ENCODE measurements at places on chromosomes 4 and X.

DNA sequence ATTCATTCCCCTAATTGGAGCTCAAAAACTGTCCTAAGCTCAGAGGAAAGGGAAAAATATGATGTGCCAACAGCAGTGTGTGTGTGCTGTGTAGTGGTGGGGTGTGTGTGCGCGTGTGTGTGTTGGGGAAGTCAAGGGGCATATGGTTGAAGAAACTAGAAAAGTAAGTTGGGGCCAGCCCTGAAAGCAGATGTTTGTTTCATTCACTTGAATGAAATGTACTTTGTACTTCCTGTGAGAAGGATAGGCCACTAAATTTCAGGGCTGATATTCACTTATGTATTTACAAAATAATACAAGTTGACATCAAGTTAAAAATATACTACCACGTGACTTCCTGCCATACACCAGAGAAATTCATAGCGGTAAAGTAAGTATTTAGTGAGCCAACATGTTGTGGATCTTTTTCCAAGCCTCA is 151.3 kb upstream of the JADE1 start:
- DNase-seq = no peak

- DNase-seq = no peak
Measured at GRCh38 chrX:24839331-24839730, 145.6 kb downstream of the POLA1 start.

DNA sequence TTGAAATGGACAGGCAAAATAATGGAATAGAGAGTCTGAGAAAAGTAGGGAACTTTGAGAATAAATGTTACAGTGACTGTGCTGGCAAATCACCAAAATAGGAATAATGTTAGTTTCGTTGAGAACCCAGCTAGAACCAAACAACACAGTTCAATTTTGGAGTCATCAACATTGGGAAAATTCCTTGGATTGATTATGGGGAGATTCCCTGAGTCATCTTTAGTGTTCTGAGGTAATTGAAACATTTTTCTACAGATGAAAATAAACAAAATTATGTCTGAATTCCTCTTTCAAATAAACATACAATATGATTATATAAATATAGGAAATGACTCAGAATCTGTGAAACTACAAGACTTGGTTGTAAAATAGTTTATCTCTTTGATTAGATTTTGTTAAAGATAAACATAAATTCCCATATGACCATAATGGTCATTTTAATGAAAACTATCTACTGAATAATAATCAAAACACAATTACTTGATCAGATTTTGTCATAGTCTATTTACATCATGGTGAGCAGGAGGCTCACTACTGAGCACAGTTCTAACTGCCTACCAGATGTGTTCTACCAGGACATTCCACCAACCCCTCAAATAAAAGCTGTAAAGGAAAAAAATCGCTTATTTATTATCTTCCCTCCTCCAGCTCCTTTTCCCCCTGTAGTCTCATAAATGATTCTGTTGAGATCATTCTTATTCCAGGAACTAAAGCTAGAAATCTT is 51.4 kb upstream of the GABRA2 start:
- DNase-seq = no peak

- no peak for DNase-seq
Measured at GRCh38 chrX:22378296-22378695, 105.6 kb downstream of the CBLL2 start.

DNA sequence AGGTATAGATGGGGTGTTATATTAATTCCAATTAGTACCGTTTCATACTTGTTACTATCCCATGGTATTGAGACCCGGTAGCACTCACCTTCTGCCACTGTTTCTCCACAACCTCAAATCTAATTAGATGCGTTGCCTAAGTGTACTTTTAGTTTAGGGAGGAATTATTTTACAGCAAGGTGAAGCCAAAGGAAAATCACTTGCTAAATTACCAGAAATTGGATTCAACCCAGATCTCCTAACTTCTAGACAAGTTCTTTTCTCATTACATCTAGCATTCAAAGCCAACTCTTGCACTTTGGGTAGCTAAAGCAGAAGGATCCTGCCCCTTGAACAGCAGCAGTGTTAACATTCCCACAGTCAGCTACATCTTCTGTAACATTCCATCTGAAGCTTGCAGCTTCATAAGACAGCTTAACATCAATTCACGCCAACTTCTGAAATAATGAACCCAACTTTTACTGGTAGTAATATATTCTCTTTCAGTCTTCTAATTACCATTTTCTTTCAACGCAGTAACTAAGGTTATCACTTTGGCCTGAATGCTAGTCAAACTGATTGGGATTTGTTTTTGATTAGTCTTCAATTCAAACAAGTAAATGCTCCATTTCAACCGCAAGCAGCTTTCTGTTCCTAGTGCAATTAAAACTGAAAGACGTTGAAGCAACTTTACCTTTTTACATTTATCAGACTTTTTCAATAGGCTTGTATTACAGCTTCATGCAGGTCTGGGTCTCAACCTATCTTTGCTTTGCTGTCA is 934 bp upstream of the SEC31A start:
- no peak for DNase-seq

- DNase-seq = peak; percentile 31
Measured at GRCh38 chr4:51843309-51844152, 578 bp downstream of the DCUN1D4 start.

- DNase-seq = no peak
Measured at GRCh38 chr4:47819178-47819577, 18.7 kb downstream of the CORIN start.

DNA sequence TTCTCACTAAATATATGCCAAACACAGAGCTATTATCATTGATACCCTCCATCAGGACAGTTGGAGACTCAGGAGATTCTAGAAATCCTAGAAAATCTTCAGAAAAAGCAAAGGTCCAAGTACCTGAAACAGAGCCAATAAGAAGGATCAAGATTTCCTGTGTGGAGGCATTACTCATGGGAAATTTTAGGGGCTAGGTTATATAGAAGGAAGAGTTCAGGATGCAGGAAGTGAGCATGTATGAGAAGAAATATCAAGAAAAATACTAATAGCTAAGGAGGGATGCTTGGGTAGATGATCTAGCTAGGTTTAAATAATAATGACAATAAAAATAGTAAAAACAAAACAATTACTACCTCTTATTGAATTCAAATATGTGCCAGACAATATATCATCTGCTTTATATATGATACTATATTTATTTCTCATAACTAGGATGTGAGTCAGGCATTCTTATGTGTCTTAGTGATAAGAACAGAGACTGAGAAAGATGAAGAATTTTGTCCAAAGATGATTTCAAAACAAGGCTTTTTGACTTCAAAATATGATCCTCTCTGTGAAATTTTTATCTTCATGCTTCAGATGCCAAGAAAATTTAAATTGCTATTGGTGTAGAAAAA is 66.4 kb upstream of the HHIP start:
- DNase-seq = no peak

- DNase-seq = no peak
Measured at GRCh38 chr4:113447061-113447460, 314.5 kb downstream of the CAMK2D start.

DNA sequence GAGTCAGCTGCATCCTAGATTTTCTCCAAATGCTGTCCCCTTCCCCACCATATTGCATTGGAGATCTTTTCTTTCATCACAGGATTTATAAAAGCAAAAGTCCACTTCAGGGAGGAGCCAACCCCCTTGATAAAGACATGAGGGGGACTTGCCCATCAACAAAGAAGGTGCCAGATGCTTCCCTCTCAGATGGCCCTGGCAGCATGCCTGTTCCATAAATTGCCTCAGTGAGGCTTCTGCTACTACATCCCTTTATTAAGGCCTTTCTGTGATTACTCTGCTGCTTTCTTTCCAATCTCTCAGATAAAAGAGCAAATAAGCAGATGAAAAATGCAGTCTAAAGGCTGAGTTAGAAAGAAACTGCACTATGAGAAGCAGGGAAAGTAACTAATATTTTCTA is 511.6 kb downstream of the PACRGL start:
- no peak for DNase-seq

DNA sequence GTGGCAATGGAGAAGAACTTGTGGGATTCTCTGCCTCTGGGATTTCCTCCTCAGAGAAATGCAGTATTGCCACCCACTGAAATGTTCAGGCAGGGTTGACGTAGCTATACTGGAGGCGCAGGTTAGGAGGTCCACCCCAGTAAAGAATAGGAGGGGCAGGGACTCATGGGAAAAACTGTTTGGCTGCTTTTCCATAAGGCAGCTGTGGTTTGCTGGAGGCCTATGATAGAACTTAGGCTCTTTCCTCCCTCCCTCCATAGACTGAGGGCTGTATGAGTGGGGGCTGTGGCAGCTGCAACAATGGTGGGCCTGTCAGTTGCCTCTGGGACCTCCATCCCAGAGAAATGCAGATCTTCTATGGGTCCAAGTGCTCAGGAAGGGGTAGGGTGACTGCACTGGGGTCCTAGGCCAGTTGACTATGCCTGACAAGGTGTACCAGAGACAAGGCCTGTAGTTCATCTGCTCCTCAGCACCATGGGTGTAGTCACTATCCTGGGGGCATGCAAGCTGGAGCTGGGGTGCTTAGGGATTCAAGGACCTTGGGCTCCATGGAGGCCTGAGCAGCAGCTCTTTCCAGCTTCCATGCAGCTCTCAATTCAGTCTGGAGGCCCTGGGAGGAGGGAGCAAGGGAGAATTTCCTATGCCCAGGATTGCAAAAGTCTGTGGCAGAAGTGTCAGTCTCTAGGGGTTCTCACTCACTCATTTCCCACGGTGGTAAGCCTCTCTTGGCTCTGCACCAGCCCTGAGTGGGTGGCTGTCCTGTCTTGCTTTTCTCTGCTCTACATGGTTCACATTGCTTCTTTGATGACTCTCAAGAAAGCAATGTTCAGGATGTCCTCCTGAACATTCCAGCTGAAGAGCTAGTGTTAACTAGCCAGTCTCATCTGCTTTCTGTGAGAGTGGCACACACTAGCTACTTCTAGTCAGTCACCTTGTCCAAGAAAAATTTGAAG is 353.0 kb downstream of the IDS start:
- DNase-seq = no peak

GRCh38 chrX:65689377-65689776 is 21.9 kb downstream of the MSN start:
- DNase-seq = no peak

- no peak for DNase-seq
Measured at GRCh38 chrX:96978906-96979305, 95.2 kb downstream of the RPA4 start.

GRCh38 chrX:95055991-95056390 is 1382.0 kb downstream of the FAM133A start:
- DNase-seq = no peak

GRCh38 chrX:41265615-41266014 is 68.3 kb upstream of the DDX3X start:
- no peak for DNase-seq

GRCh38 chr4:14581741-14582140 is 420.5 kb upstream of the CPEB2 start:
- DNase-seq = no peak

DNA sequence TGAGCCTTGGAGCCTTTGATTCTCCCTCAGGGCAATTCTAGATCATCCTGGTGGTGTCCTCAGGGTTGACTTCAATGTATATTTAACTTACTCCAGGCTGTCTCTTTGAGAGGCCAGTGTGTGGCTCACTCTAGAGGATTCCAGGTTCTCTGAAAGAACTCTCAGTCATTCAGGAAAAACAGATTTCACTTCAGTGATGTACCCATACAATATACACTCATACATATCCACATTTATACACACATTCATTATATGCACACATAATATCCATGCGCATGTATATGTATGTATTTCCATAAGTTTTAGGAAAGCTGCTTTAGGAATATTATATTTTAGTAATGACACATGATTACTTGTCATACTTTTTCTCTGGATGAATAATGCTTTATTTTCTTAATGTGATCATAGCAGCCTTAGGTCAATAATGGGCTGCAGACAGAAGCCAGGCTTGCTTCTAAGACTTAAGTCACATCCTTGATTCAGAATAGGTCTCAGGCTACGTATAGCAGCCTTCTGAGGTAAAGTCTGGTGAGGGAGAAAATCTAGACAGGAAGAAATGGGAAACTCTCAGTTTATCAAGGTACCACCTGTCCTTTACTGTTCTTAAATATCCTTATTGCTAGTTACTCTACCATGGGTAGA is 397.0 kb downstream of the GPAT3 start:
- no peak for DNase-seq

DNA sequence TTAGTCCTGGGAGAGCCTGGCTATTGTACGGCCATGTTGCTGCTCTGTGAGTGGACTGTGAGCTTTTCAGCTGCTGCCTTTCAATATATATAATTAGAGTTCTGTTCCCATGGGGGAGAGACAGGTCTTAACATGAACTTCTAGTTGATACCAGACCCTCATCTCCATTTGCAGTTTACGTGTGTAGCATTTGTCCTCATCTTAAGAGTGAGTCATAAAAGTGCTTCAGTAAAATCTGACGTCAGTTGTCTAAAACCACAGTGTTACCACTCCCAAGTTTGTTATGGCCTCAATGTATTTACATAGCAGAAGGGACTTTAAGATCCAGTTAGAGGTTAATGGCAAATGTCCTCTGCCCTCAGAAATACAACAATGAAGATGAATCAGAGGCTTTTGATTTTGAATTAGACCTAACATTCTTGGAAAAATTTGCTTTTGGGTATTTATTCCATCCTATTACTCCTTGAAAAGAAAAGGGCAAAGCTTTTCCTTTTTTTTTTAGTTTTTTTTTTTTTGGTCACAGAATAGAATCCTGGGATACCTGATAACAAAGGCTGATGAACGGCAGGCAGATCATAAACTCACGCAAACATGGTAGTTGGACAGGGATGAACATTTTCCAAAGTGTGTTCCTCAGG is 38.6 kb downstream of the PHOX2B start:
- DNase-seq = no peak

- no peak for DNase-seq
Measured at GRCh38 chr4:171256223-171256622, 557.0 kb upstream of the GALNTL6 start.

DNA sequence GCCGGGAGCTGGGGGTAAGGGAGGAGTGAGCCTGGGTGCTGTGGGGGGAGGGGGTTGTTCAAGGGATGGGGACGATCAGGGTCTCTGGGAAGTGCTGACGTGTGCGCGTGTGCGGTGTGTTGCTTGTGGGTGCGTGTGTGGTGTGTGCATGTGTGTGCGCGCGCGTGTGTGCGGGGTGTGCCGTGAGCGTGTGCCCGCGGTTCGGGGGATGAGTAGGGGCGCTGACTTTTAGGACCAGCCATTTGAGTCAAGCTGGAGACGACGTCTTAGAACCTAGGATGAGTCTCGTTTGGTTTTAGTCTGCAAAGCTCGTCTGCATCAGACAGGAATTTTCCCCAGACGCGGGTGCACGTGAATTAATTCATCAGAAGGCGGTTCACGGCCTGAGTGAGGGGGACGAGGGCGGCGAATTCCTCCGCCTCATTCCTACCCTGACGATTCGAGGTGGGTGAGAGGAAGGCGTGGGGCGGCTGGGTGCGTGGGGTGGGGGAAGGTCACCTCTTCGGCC is 950 bp upstream of the TMEM271 start:
- no peak for DNase-seq

- no peak for DNase-seq
Measured at GRCh38 chr4:174591243-174592021, 69.1 kb upstream of the HPGD start.

GRCh38 chr4:169439244-169439643 is 168.5 kb upstream of the SH3RF1 start:
- DNase-seq = no peak

All from stimulated activated CD8-positive, alpha-beta memory T cell treated with anti-CD3 and anti-CD28 coated beads, Interleukin-7, amount 100 ng/mL, for 1 hour (primary cell).